ENCODE measurements at places on chromosomes 4 and X. TPM values are rescaled to one million over a fixed set of nuclear protein-coding genes. Genes with fewer than 3 reads are reported as not detected.
A peak's percentile ranks its signal among the peaks of the same experiment; 100 is the strongest.

UGT2B15 gene
- total RNA-seq = not detected

PFKFB1 gene
- 0.36 TPM for total RNA-seq

RBM46 gene
- not detected for total RNA-seq

ELK1 gene
- 17.5 TPM for total RNA-seq

PABPC4L gene
- total RNA-seq = 0.28 TPM

FAM241A gene
- total RNA-seq = 2.7 TPM

LRIT3 gene
- 0.16 TPM for total RNA-seq

OFD1 gene
- 22.4 TPM for total RNA-seq

CXXC4 gene
- total RNA-seq = 0.12 TPM

MAP3K15 gene
- total RNA-seq = not detected

STK32B gene
- total RNA-seq = 0.28 TPM

STARD8 gene
- total RNA-seq = 0.96 TPM

ATP8A1 gene
- total RNA-seq = 2.6 TPM

IL13RA2 gene
- 0.16 TPM for total RNA-seq

TMSB15C gene
- total RNA-seq = 0.12 TPM

- no peak for ATAC-seq
These were observed 977 bp upstream of the RBBP7 start for GRCh38 chrX:16870862-16871815.

- peak; percentile 32 for ATAC-seq
These were observed 37.7 kb upstream of the C4orf17 start for GRCh38 chr4:99473131-99473530.

DNA sequence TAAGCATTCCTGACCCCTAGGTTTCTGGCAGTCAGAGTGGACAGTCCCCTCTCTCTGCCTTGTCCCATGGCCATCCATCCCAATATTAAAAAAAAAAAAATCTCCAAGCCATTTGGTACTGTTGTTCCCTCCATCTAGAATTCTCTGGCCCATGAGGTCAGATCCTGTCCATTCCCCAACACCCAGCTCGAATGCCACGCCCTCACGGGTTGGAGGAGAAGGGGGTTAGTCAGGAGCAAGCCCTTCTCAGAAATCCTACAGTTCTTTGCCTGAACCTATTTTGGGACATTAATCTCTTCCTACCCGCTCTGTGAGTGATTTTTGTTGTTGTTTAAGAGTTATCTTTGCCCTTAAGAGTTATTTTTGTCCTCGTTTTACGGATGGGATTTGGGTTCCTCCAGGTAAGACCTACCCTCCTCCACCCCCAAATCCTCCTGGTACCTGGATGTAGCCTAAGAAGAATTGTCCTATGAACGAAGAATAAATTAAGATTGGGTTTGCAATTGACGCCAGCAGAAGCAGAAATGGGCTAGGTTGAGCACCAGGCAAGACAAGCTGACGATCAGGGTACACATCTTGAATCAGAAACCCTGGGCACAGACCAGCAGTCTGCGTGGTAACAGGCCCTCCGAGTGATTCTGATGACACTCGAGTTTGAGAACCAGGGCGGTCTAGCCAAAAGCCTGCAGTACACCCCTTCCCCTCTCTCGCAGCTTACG is 977 bp downstream of the RNF175 start:
- ATAC-seq = no peak

- peak; percentile 81 for ATAC-seq
These were observed 378.4 kb downstream of the ANKRD50 start for GRCh38 chr4:124334119-124334518.

DNA sequence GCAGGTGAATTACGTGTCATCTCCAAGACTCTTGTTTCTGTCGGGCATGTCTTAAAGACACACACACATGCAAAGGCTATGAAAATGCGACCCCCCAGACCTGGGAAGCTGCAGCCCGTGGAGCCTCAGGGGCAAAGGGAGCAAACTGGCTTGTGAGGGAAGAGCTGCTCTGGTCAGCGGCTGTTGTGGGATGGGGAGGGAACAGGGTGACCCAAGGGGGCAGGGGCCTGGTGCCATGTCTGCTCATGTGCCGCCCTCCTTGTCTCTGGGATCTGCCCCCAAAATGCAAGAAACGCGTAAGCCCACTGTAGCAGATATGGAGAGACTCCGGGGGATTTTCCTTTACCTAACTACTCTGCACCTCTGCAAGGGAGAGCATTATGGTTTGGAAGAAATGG is 92.4 kb downstream of the PHKA2 start:
- no peak for ATAC-seq

DNA sequence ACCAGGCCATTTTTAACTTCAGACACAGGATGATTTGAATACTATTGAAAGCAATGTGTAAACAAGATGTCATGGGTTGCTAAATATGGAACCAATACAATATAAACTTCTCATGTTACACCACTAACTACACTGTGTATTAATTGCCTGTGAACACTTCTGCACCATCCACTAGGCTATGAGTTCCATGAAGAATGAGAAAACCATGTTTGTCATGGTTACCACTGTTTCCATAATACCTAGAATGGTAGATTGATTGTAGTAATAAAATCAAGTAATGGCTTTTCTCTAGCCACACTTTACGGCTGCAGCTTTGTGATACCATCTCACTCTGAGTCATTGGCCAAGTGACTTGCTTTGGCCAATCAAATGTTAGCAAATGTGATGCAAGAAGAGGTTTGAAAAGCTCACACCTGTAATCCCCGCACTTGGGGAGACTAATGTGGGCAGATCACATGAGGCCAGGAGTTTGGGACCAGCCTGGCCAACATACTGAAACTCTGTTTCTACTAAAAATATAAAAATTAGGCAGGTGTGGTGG is 19.9 kb upstream of the CYBB start:
- no peak for ATAC-seq

DNA sequence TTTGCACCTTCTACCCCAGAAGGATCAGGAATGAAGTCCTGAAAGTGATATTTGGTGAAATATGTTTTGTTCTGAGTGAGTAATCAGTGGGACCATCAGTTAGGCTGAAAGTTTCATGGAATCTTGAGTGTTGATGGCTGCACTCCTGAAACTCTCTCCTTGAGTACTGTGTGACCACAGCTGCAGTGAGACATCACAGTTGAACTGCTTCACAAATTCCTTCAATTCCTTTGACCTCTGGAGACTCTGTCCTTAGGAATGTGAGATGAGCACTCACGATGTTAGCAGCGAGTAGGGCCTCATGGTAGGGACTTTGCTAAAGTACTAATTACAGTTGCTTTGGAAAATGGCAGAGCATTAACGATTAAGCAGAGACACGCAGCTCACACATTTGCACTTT is 142.9 kb upstream of the SLC4A4 start:
- no peak for ATAC-seq

DNA sequence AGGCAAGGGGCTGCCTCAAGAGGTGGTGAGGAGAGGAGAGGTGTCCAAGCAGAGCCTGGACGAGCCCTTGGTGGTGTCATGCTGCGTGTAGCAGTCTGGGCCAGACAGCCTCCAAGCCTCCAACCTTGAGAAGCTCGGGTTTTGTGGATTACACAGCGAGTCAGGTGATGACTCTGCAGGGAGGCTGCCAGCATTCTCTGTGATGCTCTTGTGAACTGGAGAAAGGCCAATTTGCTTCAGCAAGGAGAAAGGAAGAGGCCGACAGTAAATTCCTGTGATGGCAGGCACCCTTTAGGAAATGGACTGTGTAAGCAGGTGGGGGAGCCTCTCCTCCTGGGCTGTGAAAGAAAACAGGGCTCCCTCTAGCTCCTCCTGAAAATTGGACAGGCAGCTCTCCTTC is 36.0 kb upstream of the CD99L2 start:
- ATAC-seq = no peak

- peak; percentile 79 for ATAC-seq
These were observed 281.6 kb downstream of the SLC7A11 start for GRCh38 chr4:137960371-137961050.

- ATAC-seq = no peak
These were observed 110.1 kb downstream of the GBA3 start for GRCh38 chr4:22802876-22803275.

DNA sequence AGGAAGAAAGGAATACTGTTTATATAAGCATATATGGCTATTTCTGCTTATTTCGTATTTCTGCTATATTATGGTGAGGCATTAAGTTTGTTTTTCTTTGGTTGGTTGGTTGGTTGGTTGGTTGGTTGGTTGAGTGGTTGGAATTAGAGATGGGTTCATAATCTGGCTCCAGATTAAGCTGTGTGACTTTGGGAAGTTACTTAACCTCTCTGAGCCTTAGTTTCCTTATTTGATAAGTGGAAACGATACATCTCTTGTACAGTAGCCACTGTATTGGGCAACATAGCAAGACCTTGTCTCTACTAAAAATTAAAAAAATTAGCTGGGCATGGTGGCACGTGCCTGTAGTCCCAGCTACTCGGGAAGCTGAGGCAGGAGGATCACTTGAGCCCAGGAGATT is 46.1 kb upstream of the CEP135 start:
- ATAC-seq = no peak

DNA sequence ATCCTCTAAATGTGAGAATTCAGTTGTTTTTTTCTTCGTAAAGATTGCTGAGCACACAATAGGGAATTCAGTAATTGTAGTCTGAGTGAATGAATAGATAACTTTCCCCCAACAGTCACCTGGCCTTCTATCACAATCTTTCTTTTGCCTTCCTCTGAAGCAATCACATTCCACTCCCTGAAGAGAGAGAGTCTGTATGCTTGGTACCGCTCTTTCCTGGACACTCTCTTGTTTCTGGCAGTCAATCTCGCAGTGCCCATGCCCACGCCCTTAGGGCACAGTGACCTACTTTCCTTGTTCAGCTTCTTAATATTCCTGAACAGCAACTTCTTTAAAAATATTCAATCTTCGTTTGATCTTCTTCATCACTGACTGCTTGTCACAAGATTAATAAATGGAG is 255.9 kb downstream of the ADAMTS3 start:
- peak; percentile 37 for ATAC-seq

GRCh38 chr4:80265571-80266252 is 752 bp upstream of the FGF5 start:
- no peak for ATAC-seq

GRCh38 chr4:186264660-186265059 is 1.3 kb upstream of the F11 start:
- ATAC-seq = no peak

- ATAC-seq = no peak
These were observed 21.7 kb upstream of the AASDH start for GRCh38 chr4:56408978-56409377.

GRCh38 chrX:15908603-15909290 is 54.1 kb upstream of the AP1S2 start:
- ATAC-seq = no peak

DNA sequence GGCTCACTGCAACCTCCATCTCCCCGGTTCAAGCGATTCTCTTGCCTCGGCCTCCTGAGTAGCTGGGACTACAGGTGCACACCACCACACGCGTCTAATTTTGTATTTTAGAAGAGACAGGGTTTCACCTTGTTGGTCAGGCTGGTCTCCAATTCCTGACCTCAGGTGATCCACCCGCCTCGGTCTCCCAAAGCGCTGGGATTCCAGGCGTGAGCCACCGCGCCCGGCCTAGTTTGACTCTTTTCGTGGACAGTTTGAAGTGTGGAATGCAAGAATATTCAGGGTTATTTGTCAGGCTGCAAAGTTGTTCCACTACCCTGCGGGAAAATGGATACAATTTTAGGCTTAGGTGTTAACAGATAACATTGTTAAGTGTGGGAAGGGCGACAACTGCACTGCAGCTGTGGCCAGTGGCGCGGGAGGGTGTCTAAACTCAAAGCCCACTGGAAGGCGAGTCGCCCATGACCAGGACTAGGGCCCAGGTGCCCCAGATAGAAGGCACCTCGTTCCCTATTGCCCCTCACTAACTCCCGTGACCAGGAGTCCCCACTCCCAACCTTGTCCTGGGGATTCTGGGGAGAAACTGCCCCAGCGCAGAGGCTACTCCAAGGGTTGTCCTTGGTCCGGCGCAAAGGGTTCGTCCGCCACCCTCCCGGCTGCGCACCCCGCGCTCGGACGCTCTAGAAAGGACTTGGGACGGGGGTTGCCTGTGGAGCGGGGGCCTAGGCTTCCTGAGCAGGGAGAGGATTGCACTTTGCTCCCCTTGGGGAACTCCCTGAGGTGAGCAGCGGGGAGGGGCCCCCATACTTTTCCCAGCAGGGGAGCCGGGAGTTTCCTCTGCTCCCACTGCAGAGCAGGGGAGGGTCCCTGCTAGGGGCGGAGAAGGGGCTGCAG is 1.1 kb upstream of the CD99 start:
- no peak for ATAC-seq

DNA sequence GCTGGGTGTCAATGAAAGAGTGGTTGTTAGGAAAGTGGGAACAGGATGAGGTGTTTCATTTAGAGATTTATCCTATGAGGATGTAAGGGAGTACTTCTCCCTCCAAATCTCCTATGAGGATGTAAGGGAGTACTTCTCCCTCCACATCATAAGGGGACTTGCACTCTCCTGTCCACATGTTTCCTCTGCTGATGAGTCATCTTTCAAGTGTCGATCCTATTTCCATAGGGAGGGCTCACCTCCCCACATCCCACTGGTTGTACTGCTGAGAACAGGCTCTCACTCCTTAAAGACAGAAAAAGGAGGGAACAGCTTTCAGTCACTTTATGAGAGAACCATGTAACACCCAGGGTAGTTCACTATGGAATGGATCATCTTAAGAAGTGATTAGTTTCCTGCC is 65.0 kb downstream of the INPP4B start:
- ATAC-seq = no peak

DNA sequence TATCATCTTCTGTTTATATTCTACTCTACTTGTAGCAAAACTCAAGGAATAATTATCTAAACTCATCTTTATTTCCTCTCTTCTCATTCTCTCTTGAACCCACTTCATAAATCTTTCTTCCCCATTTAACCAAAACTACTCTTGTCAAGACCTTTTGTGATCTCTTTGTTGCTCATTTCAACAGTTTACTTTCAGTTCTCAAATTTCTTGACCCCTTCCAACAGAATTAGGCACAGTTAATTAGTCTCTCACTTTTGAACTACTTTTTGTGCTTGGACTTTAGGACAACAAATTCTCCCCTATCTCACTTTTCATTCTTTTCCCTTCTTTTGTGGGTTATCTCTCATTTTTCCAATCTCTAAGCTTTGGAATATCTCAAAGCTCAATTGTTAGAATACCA is 27.4 kb upstream of the CAMK2D start:
- no peak for ATAC-seq

DNA sequence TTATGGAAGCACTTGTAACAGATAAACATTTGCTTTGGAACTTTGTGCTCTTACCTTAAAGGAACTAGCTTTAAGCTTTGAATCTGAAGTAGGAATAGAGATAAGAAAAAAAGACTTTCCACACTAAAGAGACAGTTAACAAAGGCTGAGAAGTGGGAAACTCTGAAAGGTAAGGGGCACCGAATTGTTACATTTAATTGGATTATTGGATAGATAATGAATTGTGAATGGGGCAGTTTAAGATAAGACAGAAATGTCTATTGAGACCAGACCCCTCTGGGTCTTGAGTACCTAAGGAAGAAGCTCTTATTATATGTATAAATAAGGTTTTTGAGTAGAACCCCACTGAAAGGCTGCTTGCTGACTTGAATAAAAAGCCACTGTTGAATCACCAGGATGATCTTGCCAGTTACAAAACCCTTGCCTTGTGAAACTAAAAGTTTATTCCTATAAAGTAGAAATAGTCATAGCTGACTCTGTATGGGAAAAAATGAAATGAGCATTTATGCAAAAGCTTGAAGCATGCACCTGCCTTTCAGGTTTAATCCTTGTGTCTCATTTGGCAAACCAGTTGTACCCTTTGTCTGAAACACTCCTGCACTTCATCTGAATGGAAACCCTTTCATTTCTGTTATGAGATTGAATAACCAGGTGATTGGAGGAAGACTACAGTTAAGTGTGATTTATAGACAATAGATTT is 423.2 kb downstream of the RPA4 start:
- ATAC-seq = no peak

Measured in esophagus mucosa (tissue), 1 donor.